ENCODE measurements at places on chromosomes 12 and 14.

DNA sequence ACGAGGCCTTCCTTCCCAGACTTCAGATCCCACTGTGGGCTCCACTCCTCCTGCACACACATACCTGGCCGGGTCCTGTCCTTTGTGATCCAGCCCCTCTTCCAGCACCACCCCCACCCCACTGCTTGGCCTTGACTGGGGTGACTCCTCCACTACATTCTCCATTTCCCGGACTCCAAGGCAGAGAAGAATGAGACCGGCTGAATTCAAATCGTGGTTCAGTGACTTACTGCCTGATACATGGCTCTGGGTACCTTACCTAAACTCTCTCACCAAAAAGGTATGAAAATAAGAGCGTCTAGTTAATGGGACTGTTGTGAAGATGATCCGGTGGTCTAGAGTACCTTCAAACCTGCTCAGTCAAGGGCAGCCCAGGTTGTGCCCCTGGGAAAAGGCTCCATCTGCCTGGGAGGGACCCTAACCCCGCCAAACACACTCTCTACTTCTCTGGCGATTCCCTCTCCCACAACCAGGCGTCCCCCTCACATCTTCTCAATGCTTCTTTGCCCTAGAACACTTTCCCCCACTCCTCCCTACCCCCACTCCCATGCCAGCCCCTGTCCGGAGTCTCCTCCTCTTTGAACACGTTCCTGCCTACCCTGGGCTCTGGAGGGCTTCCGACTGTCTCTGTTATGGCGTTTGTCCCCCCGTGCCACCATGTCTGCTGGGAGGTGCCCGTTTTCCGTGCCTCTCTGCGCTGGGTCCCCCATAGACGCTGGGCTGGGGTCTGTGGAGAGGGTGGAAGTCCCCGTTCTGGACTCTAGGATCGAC, 1.5 kb upstream of the ZBTB42 start:
- no peak for DNase-seq

- no peak for DNase-seq
Measured at GRCh38 chr14:99531251-99532096, 50.3 kb downstream of the CCNK start.

DNA sequence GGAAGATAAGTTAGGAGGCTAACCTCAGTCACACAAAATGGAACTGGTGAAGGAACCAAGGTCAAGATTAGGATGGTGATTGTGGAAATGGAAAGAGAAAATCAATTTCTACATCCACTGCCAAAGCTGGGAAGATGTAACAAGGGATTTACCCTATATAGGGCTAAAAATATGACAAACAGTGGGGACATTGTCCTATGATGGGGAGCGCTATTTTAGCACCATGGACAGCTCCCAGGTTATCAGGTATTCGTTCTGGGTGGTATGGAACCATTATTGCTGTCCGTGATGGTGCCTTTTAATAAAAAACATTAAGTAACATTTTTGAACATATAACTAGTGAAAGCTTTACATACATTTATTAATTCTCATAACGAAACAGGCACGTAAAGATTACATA, 124.0 kb downstream of the NDUFA12 start:
- no peak for DNase-seq

GRCh38 chr12:12891080-12891880, at the start of gene GPRC5A:
GPRC5A (plus strand) TSS chr12:12891562; CDS start chr12:12908250, 16,688 bp downstream.
- no peak for DNase-seq

DNA sequence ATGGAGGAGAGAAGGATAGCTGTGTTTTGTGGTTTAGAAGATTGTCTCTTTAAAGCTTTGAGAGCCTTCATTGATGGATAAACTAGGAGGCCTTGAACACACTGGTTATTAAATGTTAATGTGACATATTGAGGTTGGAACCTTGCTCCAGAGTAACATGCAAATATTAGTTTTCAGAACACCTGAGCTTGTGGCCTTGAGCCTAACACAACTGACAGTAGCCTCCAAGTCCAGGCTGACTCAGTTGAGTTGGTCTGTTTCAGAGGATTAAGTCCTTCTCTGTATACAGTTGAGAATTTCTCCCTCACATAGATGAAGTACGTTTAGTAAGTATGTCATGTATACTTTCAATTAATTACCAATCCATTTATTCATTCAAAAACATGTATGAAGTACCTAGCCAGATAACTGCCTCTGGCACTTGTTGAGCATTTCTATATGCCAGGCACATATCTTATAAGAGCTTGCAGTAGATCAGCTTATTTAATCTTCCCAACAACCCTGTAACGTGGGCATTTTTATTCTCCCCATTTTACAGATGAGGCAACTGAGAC, 63.5 kb downstream of the ELK3 start:
- DNase-seq = no peak

- DNase-seq = no peak
Measured at GRCh38 chr14:67728258-67728657, 26.6 kb downstream of the RDH12 start.

GRCh38 chr14:66070542-66071319, 415.4 kb upstream of the CCDC196 start:
- DNase-seq = peak; percentile 65

GRCh38 chr14:89503431-89503996, 86.5 kb upstream of the FOXN3 start:
- DNase-seq = no peak

DNA sequence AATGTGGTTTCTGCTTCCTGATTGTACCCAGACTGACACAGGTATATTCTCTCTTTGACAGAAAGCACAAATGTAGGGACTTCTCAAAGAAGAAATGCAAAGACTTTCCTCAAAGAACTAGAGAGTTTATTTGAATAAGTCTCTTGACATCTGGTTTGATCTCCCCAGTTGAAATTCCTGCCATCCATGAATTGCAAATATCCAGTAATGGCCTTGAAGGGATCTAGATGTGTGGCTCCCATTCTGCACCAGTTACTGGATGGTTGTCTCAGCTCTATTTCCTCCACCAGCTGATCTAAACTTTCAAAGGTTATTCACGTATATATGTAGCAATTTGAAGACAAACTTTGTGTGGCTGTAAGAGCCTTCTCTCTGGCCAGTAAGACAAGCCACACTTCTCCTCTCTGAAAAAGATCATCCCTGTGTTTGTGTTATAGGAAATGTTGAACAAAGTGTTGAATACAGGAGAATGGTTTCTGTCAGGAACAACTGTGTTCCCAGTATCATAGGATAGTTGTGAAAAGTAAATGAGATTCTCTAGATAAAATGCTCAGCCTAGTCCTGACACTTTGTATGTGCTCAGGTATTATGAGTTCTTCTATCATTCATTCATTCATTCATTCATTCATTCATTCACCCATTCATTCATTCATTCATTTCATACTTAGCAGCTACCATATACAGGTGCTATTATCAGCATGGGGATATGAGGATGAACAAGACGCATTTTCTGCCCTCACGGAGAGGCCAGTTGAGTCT, 22.7 kb upstream of the GPRC5A start:
- no peak for DNase-seq

DNA sequence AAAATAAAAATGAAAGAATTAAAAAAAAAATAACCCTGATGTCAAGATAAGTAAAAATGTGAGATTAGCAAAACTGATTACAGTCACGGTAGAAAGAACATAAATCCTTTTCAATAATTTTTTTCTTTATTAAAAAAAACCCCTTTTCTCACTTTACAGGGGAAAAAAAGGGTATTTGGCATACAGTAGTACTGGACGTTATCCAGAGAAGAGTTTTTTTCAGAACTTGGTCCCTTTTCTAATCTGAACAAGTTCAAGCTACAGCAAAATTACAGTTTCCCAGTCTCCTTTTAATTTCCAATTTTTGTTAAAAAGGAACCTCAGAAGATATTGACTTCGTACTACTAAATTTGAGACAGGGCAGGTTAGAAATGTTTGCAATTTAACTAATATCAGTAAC, 134.7 kb upstream of the DCN start:
- DNase-seq = no peak

- no peak for DNase-seq
Measured at GRCh38 chr12:87806310-87806709, 222.9 kb downstream of the C12orf50 start.

DNA sequence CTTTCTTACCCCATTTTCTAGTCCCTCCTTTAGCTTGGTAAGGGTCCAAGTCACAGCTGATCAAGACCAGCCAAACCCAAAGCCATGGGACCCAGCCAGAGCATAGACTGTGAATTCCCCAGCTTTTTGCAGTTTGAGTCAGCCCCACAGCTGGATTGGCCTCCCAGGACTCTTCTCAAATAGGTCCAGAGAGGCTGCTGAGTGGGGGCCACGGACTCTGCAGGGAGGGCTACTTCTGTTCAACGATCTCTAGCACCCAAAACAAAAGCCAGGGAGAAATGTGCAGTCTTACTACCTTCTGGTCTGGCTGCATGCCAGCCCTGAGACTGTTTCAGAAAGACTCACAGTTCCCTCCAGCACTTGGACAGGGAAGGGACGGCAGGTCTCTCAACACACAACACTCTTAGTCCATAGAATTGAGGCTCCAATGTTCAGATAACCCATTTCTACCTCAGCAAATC, 1.6 kb downstream of the VDR start:
- DNase-seq = no peak

- DNase-seq = no peak
Measured at GRCh38 chr12:6551496-6552139, 4.2 kb downstream of the IFFO1 start.

DNA sequence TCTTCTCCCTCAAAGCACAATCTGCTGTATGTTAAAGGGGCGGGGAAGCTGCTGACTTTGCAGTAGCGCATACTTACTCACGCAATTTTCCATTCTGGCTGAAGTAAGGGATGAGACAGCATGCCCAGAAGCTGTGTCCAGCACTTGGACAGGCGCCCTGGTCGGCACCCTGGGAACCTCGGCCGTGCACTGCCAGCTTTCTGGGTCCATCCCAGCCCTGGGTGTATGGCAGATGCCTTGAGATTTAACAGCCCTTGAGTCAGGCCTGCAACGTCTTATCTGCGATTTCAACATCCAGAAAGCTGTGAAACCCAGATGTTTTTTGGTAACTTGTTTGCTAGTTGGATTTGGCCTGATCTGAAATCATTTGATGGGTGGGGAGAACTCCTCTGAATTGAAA, 16.1 kb downstream of the EML1 start:
- DNase-seq = no peak

DNA sequence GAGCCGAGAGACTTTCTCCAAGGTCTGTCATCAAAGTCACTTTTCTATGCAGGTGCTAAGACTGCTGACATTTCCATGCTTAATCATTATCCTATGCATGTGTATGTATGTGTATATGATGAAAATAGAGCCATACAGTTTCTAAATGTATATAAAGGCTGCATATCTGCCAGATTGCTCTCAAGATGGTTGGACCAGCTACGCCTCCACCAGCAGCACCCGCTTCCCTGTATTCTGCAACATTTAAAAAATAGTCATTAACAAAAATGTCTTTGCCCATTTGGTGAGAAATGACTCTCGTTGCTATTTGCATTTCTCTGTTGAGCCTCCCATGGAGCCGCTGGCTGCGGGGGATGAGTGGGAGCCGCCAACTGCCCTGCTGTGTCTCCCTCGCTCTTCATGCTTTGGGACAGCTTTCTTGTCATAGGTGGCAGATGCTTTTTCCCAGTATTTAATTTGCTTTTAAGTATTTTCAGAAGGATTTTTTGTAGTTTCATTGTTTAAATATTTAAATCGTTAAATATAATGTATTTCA, 54.7 kb downstream of the DYNC1H1 start:
- DNase-seq = no peak

DNA sequence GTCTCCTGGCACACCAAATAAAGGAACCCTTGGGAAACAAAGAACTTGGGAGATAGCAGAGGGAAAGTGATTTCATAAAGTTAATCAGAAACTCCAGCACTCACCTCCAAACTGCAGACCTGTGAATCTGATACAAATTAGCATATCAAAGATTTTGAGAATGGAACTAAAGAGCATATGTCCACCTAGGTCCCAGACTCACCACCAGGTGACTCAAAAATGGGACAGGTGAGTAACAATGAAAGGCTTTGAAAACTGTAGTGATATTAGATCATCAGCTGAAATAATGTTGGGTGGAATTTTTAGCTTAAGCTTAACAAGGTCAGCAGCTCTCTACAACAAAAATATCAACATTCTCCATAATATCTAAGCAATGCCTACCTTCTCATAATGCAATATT, 214.8 kb downstream of the RERGL start:
- DNase-seq = no peak

DNA sequence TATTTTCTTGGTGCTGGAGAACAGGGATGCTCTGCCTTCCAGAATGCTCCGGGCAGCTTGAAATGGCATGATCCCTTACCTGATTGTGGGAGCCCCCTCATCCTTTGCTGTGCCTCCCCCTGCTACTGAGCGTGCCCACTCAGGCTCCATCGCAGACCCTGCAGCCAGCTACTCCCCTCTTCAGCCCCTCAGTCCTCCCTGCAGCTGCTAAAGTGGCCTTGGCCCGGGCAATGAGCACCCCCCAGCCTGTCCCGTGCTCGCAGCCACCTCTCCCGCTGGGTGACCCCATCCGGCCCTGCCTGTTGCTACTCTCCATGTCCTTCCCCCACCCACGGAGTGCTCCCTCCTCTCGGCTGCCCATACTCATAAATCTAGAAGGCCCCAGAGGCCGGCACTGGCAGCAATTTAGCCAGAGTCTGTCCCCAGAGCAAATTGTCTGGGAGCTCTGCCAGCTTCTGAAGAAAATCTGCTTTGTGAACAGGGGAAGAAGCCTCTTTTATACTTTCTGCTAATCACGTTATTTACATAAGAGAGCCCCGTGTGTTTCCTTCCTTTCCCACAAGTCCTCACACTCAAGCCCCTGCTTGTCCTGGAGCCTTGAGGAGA, 143.7 kb upstream of the FRMD6 start:
- no peak for DNase-seq

DNA sequence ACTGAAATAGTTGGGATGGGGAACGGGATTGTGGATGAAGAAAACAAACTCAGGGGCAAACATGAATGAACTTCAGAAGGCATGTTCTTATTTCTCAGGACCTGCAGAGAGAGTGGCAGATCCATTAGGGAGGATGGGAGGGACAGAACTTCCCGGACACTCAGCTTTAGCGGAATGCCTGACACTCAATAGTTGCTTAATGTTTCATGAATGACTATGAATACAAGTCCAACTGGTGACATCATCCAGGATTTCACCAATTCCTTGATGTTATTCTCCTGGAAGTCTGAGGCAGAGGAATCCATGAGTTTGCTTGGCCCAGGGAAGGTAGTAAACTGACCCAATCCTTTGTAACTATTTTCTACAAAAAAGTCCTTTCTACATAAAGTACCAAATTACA, 37.8 kb upstream of the LRRC10 start:
- no peak for DNase-seq

GRCh38 chr14:98292191-98292590, 979.8 kb downstream of the BCL11B start:
- DNase-seq = no peak

GRCh38 chr12:31872831-31873604, 86.2 kb upstream of the RESF1 start:
- no peak for DNase-seq

- no peak for DNase-seq
Measured at GRCh38 chr12:15435597-15435996, 113.3 kb downstream of the PTPRO start.
